ENCODE measurements at places on chromosomes 2 and 18.
A peak's percentile ranks its signal among the peaks of the same experiment; 100 is the strongest.

- no peak for DNase-seq
These were observed 102.7 kb downstream of the TWIST2 start for GRCh38 chr2:238950551-238950950.

DNA sequence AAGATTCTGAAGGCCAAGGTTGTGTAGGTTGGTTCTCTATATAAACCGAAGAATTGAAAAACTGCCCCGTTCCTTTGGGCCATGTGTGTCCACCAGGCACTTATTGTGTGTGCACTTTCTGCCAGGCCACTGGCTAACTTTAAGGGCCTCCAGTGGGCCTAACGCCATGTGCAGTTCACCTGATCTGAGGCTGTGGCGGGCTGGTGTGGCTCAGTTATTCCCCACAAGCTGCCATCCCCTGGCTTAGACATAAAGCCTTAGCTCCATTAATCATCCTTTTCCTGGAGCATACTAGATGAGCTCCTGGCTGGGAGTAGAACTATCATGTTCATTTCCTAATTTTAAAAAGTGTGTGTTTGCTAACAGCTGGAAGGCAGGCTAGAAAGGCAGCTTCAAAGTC is 304.1 kb upstream of the TNP1 start:
- no peak for DNase-seq

DNA sequence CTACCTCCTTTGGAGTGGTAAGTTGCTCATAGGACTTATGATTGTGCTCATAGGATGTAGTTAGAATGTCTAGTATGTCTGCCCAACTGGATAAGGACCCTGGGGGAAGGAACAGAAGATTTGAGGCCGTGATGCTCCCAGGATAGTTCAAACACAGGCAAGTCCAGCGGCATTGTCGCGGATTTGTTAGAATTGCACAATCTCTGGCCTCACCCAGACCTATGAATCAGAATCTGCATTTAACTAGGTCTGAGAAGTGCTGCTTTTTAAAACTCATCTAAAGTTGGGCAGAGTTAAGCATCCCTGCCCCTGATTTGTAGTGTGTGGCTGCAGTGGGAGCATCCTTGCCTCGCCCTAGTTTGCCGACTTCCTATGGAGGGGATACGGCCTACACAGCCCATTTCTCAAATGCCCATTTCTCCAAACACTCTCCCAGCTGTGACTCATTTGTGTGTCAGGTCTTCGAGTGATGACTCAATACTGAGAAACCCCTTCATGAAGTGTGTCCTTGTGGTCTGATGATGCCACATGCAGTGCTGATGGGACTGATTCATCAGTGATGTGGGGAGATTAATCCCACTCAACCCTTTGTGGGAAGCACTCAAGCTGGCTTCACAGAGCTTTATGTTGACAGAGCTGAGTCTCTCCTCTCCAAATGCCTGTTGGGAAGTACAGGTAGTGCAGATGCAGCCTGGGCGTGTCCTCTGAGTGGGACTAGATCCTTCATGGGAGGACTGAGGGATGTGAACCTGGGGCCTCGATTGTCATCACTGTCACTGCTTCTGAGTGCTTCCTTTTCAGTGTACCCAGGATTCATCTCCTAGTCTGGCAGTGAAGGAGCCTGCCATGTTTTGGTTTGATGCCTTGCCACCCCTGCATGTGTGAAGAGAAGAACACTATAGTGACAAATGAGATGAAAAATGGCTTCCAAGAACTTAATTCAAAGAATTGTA is 18.7 kb downstream of the SMIM21 start:
- DNase-seq, result peak; percentile 3

DNA sequence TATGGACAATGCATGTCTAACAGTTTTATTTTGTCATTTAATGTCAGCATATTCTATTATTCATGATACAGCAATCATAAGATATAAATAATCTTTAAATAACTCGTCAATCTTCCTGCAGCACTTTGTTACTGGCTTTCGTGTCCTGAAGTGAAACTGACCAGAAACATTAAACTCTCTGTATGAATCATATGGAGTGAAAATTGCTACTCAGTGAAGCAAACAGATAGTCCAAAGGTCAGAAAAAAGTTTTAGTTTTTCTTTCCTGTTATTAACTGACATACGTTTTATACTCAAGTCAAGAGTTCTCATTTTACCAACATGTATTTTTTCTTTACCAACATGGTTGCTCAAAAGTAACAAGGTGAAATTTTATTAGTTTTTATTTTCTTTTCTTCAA is 106.8 kb upstream of the GALNT5 start:
- DNase-seq, result no peak

DNA sequence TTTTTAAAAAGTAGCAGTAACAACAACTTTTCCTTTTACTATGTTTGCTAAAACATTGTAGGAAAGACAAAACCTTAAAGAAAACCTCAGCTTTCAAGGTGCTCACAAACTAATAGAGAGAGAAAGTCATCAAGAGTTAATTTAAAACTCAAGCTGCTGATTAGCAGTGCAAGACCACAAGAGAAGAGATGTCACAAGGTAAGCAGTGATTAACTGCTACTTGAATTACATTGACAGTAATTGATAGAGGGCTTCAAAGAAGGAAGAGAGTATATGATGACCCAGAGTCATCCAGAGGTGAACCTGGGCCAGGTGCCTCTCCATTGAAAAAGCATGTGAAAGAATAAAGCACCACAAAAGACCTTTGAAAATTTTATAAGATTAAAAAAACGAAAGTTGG is 939.6 kb upstream of the CNTNAP5 start:
- no peak for DNase-seq

- DNase-seq, result no peak
These were observed at the start of gene CDH7 for GRCh38 chr18:65750389-65751154. CDH7 (plus strand) TSS chr18:65751012; CDS start chr18:65762843, 11,831 bp downstream.

GRCh38 chr2:198662905-198663304 is 794.8 kb downstream of the SATB2 start:
- DNase-seq, result no peak

GRCh38 chr2:100670232-100670631 is 107.4 kb downstream of the PDCL3 start:
- no peak for DNase-seq

DNA sequence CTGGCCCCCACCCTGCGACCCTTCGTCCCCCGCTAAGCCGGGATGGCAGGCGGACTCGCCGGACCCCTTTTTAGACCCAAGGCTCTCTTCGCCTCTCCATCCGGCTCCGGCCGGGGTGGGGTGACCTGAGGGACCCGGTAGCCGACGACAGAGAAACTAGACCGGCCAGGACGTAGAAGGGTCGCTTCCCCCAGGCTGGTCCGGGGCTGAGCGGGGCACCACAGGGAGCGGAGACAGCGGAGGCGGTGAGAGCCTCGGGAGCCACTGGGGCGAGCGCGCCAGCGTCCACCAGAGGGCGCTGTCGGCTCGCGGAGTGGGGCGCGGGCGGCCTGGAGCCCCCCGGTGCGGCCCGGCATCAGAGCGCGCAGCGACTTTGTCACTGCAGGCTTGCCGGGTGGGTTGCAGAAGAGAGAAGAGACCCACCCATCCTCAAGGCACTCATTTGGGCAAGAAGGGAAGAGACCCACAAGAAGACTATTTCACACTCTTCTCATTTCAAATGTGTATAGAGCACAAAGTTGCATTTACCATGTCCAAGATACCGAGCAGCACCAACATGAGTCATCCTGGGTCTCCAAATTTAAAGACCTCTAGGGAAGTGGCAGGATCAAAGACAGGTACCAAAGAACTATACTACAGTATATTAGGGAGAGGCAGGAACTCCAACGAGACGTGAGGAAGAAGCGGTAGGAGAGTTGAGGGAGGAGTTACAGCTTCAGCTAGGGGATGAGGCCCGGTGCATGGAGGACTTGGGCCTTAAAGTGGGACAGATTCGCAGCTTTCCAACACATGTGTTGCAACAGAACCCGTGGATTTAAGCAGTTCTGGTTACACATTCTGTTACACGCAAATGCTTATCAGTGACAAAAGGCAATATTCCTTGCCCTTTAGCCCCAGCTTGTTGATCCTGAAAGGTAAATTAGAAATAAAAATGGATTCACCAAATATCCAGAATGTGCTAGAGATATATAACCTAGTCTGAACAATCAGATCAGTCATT is 7.6 kb upstream of the PRKCE start:
- peak; percentile 51 for DNase-seq

DNA sequence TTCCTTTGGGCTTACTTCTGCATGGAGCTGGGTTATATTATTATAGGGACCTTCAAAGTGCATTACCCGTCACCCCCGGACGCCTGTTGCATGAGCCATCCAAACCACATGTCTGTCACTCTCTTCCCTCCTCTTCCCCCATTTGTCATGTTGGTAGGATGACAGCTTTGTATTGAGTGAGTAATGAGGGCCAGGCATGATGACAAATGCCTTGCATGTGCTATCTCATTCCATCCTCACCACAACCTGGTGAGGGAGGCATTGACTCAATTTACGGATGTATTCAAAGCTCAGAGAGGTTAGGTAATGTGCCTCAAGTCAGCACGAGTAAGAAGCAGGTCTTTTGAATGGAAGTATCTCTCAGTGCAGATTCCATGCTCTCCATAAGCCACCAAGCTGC is 510.5 kb upstream of the TNP1 start:
- DNase-seq, result no peak

GRCh38 chr2:167294776-167295140 is 406.5 kb downstream of the XIRP2 start:
- DNase-seq, result peak; percentile 46

DNA sequence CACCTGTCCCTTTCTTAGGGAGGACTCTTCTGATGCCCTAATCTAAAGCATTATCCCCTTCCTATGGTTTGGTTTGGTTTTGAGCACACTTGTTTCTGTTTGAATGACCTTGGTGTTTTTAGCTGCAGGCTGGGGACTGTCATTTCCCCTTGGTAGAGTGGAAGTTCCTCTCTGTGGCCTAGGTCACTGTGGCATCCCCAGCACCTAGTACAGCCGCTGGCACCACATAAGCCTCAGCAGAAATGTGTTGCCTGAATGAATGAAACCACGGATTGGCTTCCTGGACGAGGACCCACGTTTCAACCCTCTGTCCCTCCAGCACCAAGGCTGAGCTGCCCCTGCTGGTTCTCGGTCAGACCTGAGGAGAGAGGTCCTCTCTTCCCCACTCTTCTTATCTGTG is 159.9 kb downstream of the CTIF start:
- DNase-seq, result no peak

DNA sequence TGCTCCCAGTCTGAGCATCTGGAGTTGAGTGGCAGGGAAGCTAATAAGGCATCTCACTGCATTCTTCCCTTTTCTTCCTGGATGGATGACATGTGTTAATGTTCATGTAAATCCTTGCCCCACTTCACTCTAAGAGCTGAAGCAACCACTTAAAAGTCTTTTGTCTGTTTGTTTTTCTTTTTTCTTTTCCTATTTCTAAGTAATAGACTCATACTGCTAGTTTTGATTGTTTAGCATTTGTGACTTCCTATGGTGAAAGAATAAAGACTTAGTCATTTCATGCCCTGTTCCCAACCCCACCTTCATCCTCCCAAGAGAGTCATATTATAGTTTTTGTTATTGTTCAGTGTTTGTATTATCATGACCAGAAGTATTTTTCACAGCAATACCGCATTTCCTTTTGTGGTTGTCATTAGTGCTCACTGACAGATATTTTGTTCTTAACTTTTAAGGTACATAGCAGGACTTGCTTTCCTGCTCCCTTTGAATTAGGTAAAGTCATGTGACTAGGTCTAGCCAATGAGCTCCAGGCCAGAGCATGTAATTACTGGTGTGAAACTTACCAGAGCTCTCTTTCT is 18.1 kb upstream of the SPP2 start:
- DNase-seq, result peak; percentile 57

GRCh38 chr2:88036182-88036581 is 19.4 kb downstream of the KRCC1 start:
- no peak for DNase-seq

GRCh38 chr2:149733936-149734685 is 146.5 kb upstream of the MMADHC start:
- DNase-seq, result peak; percentile 94

GRCh38 chr18:159037-159652 is 788 bp downstream of the USP14 start:
- DNase-seq, result peak; percentile 23

DNA sequence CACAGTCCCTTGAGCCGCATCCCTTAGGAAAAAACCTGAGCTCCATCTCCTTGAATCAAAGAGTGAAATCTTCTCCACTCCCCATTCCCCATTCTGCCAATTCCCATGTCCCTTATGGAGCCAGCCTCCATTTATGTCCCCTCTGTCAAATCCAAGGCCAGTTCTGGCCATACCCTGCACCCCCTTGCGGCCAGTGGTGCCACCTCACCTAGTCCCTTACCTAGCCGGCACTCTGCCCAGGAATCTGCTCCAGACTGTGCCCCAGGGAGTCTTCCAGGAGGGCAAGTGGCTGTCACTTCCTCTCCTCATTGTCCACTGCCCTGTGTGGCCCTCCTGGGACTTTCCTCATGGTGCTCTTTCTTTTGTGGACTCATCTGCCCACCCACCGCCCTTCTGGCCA is 195.4 kb upstream of the RMP24 start:
- no peak for DNase-seq

- no peak for DNase-seq
These were observed 21.4 kb downstream of the SALL3 start for GRCh38 chr18:79000997-79001396.

DNA sequence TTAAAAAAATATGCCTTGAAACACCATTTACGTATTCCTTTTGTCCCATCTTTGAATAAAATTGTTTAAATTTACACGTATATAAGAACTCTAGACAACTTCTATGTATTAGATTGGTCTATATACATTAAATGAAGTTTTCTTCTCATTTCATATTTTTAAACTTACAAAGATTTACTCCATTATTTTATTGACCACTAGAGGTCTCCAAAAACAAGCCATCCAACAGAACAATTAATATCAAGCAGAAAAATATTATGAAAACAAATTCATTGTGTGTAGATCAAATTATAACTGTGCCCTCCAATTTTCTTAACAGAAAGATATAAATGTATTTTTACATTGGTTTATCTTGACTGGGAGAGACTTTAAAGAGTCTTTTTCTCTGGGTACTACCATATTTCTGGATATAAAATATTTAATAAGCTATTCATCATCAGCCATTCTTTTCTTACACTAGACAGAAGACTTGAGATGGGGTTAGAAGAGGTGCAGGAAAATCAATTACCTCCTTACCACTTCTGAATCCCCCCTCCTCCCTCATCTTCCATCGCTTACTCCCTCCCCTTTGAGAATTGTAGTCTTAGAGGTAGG is 66.5 kb downstream of the DPP4 start:
- DNase-seq, result peak; percentile 38

- DNase-seq, result peak; percentile 96
These were observed 55.5 kb downstream of the SEPTIN10 start for GRCh38 chr2:109558076-109558882.

DNA sequence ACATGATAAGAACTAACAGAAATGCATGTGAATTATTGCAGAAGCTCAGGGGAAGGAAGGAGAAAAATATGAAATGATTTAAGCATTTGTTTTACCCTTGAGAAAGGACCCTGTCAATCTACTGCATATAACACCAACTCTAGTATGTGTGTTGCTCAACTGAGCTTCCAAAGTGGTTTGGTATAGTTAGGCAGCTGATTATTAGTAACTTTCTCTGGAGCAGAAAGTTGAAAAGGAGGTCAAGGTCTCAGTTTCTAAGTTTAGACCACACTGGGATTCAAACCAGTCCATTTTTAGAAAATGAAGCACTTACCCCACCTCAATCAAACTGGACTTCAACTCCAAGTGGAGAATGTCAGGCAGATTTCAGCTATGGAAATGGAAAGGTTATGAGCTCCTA is 123.3 kb upstream of the CDC42EP3 start:
- DNase-seq, result no peak
